ENCODE measurements at places on chromosomes 7 and 10.

GRCh38 chr7:94264756-94265155 lies 129.9 kb upstream of the COL1A2 start:
- DNase-seq, result no peak

GRCh38 chr7:1715671-1716074 lies 45.6 kb downstream of the ELFN1 start:
- no peak for DNase-seq

- no peak for DNase-seq
Measured at GRCh38 chr10:119947300-119947699, 54.8 kb downstream of the SEC23IP start.

- no peak for DNase-seq
Measured at GRCh38 chr10:115944538-115944937, 328.5 kb downstream of the GFRA1 start.

DNA sequence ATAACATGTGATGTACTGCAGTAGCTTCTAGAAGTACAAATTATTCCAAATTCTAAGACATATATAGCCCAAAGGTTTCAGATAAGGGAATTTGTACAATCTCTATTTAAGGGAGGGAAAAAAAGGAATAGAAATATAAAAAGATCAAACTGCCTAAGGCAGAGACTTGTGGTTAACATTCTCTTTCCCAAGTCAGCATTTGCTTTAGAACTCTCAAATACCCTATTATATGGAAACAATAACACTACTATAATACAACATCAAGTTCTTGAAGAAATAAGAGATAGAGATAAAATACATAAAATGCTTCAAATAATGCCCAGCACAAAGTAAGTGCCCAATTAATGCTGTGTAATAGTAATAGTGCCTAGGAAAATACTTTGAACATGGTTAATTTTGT lies 123.1 kb downstream of the CRPPA start:
- no peak for DNase-seq

- no peak for DNase-seq
Measured at GRCh38 chr10:5343979-5344378, 20.8 kb upstream of the UCN3 start.

- DNase-seq, result no peak
Measured at GRCh38 chr10:78640796-78641636, 427.8 kb upstream of the ZMIZ1 start.
